ENCODE measurements at places on chromosomes 5 and 9.

- DNase-seq, result no peak
Observed at GRCh38 chr9:113584428-113585084, 121.0 kb downstream of the RGS3 start.

DNA sequence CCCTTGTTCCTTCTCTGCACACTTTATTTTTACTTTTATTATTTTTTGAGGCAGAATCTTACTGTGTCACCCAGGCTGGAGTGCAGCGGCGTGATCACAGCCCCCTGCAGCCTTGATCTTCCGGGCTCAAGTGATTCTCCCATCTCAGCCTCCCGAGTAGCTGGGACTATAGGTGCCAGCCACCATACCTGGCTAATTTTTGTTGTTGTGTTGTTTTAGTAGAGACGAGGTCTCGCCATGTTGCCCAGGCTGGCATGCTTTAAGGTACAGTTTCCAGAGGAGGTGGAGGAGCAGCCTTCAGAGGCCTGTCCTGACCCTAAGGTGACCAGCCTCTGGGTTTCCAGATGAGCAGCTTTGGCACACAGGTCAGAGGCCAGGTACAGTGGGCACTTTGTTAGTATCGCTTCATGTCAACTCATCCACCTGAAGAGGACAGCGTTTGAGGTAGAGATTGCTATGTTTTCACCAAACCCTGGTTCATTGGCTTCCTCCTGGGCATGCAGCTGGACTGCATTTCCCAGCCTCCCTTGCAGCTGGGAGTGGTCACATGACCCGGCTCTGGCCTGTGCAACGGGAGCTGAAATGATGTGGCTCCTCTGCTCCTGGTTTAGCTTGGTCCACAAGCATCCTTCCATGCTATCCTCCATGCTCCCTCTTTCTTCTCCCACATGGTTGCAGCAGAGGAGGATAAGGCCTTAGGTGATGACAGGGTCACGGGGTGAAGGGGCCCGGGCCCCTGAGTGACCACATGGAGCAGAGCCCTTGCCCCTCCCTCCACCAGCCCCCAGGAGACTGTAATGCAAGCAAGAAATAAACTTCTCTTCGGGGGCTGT, 139.3 kb upstream of the IER5L start:
- no peak for DNase-seq

GRCh38 chr9:126380447-126380846, 53.8 kb downstream of the MVB12B start:
- DNase-seq, result no peak

GRCh38 chr9:136545965-136546696, at the start of gene NOTCH1:
NOTCH1 (minus strand) TSS chr9:136546048; CDS start chr9:136545786, 262 bp downstream.
- no peak for DNase-seq

DNA sequence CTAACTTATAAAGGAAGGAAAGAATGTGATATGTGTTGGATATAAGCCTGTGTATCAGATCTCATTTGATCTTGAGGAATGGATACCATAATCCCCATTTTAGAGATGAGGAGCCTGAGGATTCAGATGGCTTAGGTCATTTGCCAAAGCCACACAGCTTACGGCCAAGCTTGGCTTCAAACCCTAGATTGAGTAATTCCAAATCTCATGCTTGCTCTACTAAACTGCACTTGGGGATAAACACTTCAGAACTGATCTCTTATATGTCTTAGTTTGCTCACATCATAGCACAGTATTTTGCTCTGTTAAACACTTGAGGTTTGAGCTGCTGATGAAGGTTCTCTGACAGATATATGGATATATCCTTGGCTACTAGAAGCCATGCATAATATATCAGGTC, 504.4 kb downstream of the NTRK2 start:
- no peak for DNase-seq

GRCh38 chr5:77718934-77719610, 57.1 kb downstream of the TBCA start:
- no peak for DNase-seq

DNA sequence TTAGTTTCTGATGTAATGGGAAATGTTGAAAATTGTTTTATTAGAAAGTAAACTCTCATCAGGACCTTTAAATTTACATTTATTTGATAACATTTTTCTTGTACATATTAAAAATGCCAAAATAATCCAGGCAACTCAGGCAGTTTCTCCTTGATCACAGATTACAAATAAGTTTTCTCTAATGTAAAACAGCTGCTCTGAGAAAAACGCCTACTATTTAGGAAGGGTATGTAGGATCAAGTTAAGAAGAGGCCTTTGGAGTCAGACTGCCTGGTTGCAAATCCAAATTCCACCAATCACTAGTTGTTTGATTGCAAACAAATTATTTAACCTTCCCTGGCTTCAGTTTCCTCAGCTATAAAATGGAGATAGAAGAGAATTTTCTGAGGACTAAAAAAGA, 610.8 kb downstream of the PDE4D start:
- DNase-seq, result no peak

Data from cortex of kidney (tissue), 1 donor.